ENCODE measurements at places on chromosomes 7 and 10. TPM values are rescaled to one million over a fixed set of nuclear protein-coding genes. Genes with fewer than 3 reads are reported as not detected.

Gene LEP
- 0.09 TPM for total RNA-seq

Gene SEMA3D
- 39.2 TPM for total RNA-seq

Gene ADCY1
- total RNA-seq: 93.5 TPM

Gene CTAGE6
- total RNA-seq: 0.36 TPM

Gene DNAH11
- 6.9 TPM for total RNA-seq

Gene CD36
- total RNA-seq: 32.1 TPM

- no peak for DNase-seq
Measured at GRCh38 chr7:465710-466400, 53.8 kb downstream of the PDGFA start.

GRCh38 chr7:88357294-88357693, 50.6 kb upstream of the STEAP4 start:
- no peak for DNase-seq

GRCh38 chr10:112280205-112280921, 2.8 kb upstream of the TECTB start:
- DNase-seq: no peak

DNA sequence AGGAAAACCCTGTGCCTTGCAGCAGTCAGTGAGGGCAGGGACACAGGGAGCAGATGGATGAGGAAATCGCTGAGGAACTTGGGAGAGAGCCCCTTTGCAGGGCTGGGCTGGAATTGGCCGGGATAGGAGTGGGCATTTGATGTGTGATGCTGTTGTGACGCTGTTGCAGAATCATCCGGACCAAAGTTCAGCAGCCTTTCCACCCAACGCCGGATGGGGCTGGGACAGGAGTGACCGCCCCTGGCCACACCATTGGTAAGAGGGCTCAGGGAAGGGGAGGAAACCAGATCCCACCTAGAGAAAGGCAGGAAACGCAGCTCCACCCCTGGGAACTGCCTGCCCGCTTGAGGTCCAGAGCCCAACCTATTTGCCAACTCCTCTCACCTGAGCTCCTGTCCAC, 33.9 kb downstream of the PAX2 start:
- DNase-seq: no peak

- no peak for DNase-seq
Measured at GRCh38 chr7:96088579-96088978, 233.3 kb downstream of the SLC25A13 start.

DNA sequence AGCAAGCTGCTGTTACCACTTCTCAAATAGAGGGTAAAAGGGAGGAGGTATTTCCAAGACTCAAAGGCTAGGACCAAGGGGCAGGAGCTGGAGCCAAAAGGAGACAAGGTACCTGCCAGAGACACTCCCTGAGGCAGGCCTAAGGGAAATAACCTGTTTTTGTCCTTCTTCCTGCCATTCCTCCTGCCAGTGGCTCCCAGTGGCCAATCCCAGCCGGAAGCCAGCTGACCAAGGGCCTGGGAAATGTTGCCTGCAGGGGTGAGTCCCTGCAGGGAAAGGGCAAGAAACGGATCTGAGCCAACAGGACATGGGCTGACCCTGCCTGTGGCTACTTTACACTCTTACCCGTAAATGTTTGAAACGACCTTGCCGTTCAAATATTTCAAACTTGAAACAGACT, 3.5 kb downstream of the CYTH3 start:
- no peak for DNase-seq

- no peak for DNase-seq
Measured at GRCh38 chr7:213324-213993, 21.1 kb downstream of the FAM20C start.

DNA sequence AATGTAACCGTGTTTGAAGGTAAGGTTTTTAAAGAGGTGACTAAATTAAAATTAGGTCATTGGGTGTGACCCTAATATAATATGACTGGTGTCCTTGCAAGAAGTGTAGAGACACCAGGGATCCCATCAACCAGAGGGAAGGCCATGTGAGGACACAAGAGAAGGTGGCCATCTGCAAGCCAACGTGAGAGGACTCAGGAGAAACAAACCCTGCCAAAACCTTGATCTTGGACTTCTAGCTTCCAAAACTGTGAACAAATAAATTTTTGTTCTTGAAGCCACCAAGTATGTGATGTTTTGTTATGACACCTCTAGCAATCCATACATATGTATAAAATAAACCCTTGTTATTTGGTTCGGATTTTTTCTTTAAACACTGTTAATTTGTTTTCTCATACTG, 144.3 kb downstream of the CDK14 start:
- no peak for DNase-seq
